Endodermal cell (in vitro differentiated cells): ENCODE measurements at places on chromosomes 16 and 17. TPM values are rescaled to one million over a fixed set of nuclear protein-coding genes. Genes with fewer than 3 reads are reported as not detected.
A peak's percentile ranks its signal among the peaks of the same experiment; 100 is the strongest.

GRCh38 chr16:53374800-53375199 lies 59.5 kb upstream of the RBL2 start:
- H3K4me3 ChIP-seq, result no peak overlapping the region
- no peaks in the 10 kb centered on the region for H3K36me3 ChIP-seq
- H3K4me1 ChIP-seq, result no peaks in the 10 kb centered on the region
- H3K27ac ChIP-seq, result no peak overlapping the region
- no peak for DNase-seq

GRCh38 chr16:87409781-87410180 lies 17.6 kb downstream of the MAP1LC3B start:
- H3K4me3 ChIP-seq, result no peak overlapping the region
- no peaks in the 10 kb centered on the region for H3K4me1 ChIP-seq
- H3K27ac ChIP-seq, result no peak overlapping the region
- H3K27me3 ChIP-seq, result no peaks in the 10 kb centered on the region

- H3K27me3 ChIP-seq, result no peaks in the 10 kb centered on the region
- H3K4me3 ChIP-seq, result no peak overlapping the region
- DNase-seq, result no peak
Measured at GRCh38 chr17:79117905-79118487, 43.4 kb downstream of the ENGASE start.

Gene PRAC2
- not detected in 2 replicates for total RNA-seq

DNA sequence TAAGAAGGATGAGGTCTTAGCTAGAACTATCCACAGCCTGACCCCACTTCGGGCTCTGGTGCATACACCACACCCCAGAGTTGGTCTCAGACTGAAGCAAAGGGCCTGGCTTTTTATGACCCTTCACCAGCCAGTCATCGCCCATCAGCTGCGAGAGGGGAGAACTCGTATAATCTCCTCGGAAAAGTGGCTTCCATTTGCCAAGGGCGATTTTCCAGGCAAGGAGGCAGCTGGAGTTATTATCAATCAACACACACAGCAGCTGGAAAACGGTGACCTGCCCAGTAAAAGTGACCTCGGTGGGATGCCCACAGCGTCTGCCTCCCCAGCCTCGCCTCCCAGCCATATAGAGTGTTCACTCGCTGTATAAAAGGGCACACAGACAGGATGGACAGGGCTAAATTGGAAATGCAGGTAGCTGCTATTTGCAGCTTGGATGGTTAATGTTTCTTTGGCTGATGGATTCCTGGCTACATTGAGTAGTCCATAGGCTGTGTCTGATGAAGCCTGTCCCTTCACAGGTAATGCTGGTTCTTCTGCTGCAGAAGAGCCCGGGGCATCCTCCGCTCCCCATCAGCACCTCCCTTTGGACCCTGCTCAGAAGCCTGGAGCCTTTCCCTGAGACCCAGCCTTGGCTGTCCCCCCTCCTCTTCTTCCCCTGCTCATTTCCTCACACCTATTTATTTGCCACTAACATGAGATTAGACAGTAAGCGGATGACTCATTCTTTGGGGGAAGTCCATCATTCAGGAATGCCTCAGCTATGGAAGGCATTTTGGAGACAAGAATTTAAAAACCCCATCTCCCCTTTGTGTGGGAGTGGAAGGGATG lies 45.7 kb downstream of the TMEM186 start:
- no peaks in the 10 kb centered on the region for H3K27me3 ChIP-seq
- no peaks in the 10 kb centered on the region for H3K36me3 ChIP-seq
- peak; percentile 75 for DNase-seq
- no peak overlapping the region for H3K4me3 ChIP-seq
- H3K4me1 ChIP-seq, result peaks cover 7% of the 10 kb centered on the region
- H3K27ac ChIP-seq, result no peak overlapping the region

GRCh38 chr16:56451753-56452689 lies 667 bp downstream of the OGFOD1 start:
- peaks cover 12% of the 10 kb centered on the region for H3K4me1 ChIP-seq
- H3K4me3 ChIP-seq, result peak overlapping the region; percentile 90
- peaks cover 47% of the 10 kb centered on the region for H3K36me3 ChIP-seq
- DNase-seq, result peak; percentile 63
- H3K27me3 ChIP-seq, result no peaks in the 10 kb centered on the region

Gene RNU2-1
- total RNA-seq, result 7,320 and 7,498 TPM in 2 replicates

DNA sequence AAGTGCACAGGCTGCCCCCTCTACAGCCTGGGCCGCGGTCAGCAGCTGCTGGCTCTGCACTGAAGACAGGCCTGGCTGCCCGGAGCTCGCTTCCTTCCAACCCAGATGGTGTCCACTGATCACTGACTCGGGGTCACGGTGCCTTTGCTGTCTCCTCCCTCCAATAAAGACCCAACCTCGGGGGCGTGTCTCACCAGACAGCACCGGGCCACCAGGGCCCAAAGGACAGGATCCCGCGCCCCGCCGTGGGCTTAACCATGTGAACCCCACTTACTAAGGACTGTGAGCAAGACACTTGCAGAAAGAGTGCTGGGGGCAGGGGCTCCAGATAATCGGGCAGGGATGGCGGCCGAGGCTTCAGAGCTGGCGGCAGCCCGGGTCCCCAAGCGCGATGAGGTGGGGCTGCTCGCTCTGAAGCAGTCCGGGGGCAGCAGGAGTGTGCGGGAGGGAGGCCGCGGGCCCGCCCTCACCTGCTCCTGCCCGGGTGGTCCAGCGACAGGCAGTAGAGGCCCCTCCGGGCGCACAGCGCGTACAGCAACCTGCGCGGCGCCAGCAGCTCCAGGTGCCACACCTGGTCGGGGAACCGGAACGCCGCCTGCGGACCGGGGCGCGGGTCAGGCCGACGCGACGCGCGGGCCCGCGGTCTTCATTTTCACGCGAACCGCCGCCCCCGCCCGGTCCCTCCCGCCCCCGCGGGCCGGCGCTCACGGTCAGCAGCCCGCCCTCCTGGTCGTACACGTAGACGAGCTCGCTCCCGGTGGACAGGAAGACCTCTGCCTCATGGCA lies 502 bp downstream of the FAAP100 start:
- H3K27ac ChIP-seq, result no peak overlapping the region
- H3K4me1 ChIP-seq, result peaks cover 3% of the 10 kb centered on the region
- peak; percentile 71 for DNase-seq
- H3K36me3 ChIP-seq, result peaks cover 22% of the 10 kb centered on the region

GRCh38 chr17:29753845-29754439 lies 131.2 kb upstream of the CORO6 start:
- H3K27ac ChIP-seq, result no peak overlapping the region
- no peaks in the 10 kb centered on the region for H3K27me3 ChIP-seq
- no peak overlapping the region for H3K4me3 ChIP-seq
- no peak for DNase-seq
- H3K4me1 ChIP-seq, result no peaks in the 10 kb centered on the region
- no peaks in the 10 kb centered on the region for H3K36me3 ChIP-seq

DNA sequence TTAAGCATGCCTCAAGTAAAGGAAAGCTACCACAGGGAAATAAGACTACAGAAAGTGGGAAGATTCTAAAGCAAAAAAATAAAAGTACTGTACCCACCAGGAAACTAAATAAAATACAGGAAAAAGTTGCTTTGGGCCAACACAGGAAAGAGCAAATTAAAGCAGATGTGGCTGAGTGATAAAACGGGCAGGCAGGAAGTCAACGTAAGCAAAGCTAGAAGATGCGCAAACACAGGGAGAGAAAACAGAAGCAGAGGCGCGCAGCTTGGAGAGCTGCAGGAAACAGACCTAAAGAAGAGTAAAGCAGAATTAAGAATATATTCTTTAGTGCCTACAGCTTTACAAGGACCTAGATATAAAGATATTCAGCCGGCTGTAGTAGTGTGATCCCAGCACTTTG lies 21.7 kb downstream of the USP36 start:
- no peak overlapping the region for H3K27ac ChIP-seq
- no peak for DNase-seq
- peaks cover 80% of the 10 kb centered on the region for H3K36me3 ChIP-seq
- H3K4me3 ChIP-seq, result no peak overlapping the region
- H3K27me3 ChIP-seq, result no peaks in the 10 kb centered on the region

Gene SCGB1C2
- not detected in 2 replicates for total RNA-seq
